NCI-H748 treated with DMSO at 0.1 percent for 48 hours (cell line): ENCODE measurements at places on chromosomes 13 and 19.
A peak's percentile ranks its signal among the peaks of the same experiment; 100 is the strongest.

DNA sequence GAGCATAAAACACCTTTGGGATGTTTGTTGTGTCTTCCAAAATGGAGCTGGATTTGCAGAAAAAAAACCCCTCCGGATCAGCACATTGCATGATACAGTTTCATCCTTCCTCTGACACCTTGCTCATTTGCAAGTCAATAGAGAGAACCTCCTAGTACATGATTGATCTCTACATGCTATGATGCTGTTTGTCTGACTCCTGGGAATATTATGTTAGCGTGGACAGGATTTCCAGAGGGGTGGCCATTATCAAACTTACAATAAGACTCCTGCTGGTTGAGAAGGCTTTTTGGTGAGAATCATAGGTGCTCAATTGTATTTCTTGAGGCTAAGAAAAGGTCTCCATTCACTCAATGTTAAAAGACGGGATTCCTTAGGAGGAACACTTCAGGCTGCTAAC is 75.9 kb upstream of the SCEL start:
- no peak for DNase-seq

GRCh38 chr19:7912697-7913564 is 1.7 kb upstream of the TGFBR3L start:
- no peak for DNase-seq

DNA sequence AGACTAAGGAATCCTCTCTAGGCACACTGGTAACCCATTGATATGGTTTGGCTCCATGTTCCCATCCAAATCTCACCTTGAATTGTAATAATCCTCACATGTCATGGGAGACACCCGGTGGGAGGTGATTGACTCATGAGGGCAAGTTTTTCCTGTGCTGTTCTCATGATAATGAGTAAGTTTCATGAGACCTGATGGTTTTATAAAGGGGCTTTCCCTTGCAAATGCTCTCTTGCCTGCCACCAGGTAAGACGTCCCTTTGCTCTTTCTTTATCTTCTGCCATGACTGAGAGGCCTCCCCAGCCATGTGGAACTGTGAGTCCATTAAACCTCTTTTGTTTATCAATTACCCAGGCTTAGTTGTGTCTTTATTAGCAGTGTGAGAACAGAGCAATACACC is 81.4 kb upstream of the GPC6 start:
- no peak for DNase-seq

- no peak for DNase-seq
Measured at GRCh38 chr13:45796426-45797235, 54.9 kb downstream of the SIAH3 start.

DNA sequence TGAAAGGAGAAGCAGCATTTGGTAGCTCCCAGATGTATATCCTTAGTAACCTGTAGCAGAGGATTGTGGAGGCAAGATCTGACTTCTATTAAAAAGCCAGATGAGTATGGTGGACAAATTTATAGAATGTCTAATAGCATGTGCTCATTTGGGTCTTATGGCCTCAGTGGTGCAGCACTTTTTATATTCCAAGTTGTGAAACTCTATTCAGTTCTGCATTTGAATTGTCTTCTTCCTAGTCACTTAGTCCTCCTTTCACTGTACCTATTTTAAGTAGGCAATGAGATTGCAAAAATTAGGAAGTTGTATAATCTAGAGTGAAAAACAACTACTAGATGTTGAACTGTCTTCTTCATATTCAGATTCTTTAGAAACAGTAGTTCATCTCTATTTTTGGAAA is 412.5 kb upstream of the PCDH9 start:
- no peak for DNase-seq

DNA sequence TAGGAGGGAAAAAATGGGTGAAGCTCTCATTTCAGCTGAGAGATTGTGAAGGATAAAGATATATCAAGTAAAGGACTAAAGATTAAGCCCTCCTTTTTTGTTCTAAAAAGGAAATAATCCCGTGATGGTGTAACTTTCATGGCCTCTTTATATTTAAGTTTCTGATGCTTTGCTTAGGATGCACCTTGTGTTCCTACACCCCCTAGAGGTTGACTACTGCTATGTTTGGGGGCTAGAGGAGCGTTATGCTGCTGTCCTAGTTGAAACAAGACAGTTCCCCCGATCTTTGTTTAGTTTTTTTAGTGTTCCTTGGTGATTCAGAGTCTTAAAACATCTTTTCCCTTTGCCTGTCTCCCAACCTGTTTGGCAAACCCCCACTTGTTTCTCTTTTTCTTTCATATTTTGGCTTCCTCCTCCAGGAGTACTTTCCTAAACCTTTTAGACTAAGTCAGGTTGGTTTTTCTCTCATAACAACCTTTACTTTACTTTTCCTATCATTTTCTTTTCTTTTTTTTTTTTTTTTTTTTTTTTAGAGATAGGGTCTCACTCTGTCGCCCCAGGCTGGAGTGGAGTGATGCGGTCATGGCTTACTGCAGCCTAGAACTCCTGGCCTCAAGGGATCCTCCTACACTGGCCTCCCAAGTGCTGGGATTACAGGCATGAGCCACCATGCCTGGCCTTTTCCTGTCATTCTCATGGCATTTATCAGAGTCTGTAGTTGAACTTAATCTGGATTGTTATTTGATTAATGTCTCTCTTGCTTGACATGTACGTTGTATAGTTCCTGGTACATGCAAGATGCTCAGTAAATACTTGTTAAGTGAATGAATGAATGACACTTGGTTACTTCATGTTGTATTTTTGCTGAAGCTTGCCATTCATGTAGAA is 2.8 kb downstream of the UBA2 start:
- peak; percentile 22 for DNase-seq

DNA sequence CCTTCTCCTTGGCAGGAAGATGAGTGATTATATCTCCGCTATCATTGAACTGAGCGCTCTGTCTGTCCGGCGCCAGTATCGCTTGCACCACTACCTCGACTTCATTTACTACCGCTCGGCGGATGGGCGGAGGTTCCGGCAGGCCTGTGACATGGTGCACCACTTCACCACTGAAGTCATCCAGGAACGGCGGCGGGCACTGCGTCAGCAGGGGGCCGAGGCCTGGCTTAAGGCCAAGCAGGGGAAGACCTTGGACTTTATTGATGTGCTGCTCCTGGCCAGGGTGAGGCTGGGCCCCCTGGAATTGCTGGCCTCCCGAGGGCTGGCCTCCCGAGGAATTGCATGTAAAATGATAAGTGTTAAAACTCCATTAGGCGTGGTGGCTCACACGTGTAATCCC is 32.1 kb downstream of the CYP4F22 start:
- DNase-seq: no peak

GRCh38 chr13:19836472-19836871 is 27.0 kb downstream of the ZMYM5 start:
- DNase-seq: no peak

GRCh38 chr19:42421591-42422031 is 5.6 kb downstream of the LIPE start:
- DNase-seq: no peak

DNA sequence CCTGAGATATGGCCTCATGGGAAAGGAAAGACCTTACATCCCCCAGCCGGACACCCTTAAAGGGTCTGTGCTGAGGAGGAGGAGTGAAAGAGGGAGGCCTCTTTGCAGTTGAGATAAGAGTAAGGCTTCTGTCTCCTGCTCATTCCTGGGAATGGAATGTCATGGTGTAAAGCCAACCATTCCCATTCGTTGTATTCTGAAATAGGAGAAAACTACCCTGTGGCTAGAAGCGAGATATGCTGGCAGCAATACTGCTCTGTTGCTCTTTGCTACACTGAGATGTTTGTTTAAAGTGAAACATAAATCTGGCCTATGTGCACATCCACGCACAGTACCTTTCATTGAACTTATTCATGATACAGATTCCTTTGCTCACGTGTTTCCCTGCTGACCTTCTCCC is 783 bp upstream of the ZNF587B start:
- no peak for DNase-seq

DNA sequence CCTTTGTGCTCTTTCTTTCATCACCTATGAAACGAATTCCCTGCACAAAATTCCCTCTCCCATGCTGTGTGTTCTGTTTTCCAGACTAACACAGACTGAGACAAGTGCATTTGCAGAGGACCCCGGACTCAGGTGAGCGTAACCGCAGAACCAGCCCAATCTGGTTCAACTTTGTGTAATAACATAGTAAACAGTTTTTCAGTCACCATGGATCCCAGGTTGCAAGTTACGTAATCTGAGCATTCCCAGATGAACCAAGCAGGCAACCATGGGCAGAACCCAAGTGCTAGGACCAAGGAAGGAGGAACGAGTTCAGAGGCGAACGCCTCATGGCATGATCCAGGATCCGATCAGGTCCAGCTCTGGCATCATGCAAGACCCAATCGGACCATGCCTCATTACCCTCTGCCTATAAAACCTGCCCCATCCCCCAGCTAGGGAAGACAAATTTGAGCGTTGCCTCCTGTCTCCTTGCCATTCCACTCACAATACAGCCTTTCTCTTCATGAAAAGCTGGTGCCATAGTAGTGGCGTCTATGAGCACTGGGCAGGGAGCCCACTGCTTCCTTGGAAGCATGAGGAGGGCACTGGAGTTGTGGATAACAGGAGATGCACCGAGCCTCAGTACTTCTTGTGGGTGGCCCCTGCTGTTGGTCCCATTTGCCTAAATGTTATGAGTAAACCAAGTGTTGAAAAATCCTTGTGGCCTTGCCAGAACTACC is 107.6 kb downstream of the ABCC4 start:
- DNase-seq: no peak

- no peak for DNase-seq
Measured at GRCh38 chr19:29421196-29421545, 104.6 kb upstream of the VSTM2B start.
